ENCODE measurements at places on chromosomes 2 and 18. TPM values are rescaled to one million over a fixed set of nuclear protein-coding genes. Genes with fewer than 3 reads are reported as not detected.

- no peak for DNase-seq
Observed at GRCh38 chr2:12168791-12169388, 422.5 kb downstream of the LPIN1 start.

- DNase-seq: no peak
Observed at GRCh38 chr18:356778-357177, 88.9 kb upstream of the THOC1 start.

Gene VIT
- 0.76 TPM for total RNA-seq

Gene AFF3
- total RNA-seq: 195 TPM

DNA sequence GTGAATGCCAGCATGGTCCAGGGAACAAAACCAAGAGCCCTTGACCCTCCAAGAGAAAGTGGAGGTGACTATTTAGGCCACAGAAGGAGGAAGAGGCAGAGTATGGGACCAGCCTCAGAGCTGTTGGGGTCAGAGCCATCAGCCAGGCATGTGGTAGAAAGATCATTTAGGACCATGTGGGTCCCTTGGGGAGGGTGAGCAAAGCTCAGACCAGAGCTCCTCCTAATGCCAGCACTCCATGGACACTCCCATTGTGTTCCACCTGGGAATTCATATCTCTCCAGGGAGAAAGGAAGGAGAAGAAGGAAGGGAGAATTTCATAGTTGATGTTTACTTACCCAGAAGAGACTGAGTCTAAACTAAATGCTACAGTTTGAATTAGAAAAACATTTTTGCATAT lies 73.2 kb downstream of the CYBRD1 start:
- DNase-seq: no peak

Gene C2orf81
- 2.7 TPM for total RNA-seq

Gene ONECUT2
- not detected for total RNA-seq

Gene GALR1
- not detected for total RNA-seq

DNA sequence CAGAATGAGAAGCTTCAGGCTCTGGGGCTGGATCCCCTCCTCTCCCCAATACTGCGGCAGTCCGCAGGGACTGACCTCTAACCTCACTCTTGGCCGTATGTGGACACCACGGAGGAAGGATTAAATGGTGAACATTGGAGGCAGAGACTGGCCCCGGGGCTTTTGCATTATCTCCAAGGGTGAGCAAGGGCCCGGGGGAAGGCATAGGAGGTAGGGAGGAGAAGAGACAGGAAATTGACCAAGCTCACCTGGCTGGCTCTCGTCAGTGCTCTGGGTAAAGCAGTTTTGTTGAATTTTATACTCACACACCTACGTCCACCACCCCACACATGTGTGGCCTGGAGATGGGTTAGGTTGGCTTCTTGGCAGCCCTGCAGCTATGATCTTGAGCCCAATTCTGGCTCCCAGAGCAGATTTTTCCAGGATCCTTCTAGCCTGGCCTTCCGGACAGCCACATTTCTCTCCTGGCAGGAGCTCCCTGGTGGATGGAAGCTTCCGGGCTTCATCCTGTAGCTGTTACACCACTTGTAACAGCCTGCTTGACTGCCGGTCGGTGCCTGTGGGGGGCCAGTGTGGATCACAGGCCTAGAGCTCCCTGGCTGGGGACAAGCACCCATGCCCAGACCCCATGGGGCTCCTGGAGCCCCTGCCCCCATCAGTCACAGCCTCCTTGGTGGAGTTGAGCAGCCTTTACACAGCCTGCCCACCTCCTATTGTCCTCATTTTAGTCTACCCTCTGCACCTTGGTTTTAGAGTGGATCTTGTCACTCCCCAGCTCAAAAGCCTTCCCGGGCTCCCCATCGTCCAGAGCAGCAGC lies 7.6 kb downstream of the ITM2C start:
- peak; percentile 11 for DNase-seq

- DNase-seq: no peak
Observed at GRCh38 chr2:167293172-167293781, 405.0 kb downstream of the XIRP2 start.
